ENCODE measurements at places on chromosomes 7 and 10.

- DNase-seq = no peak
Measured at GRCh38 chr10:35341521-35341920, 5.2 kb downstream of the CCNY start.

DNA sequence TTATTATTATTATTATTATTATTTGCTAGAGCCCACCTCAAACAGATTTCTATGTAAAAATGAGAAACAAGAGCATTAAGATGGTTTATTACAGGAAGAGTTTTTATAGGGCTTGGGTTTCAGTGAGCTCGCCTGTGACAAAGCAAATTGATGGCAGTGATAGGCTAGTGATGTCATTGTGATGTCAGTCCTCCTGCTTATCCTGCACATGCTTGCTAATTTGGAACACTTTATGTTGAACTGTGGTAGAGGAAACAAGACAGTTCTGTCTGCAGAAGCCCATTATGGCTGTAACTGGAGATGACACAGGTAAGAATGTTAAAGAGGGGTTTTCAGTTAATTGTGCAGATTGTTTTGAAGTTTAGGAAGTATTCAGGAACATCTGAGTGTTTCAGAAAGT lies 68.3 kb downstream of the CREM start:
- DNase-seq = no peak

DNA sequence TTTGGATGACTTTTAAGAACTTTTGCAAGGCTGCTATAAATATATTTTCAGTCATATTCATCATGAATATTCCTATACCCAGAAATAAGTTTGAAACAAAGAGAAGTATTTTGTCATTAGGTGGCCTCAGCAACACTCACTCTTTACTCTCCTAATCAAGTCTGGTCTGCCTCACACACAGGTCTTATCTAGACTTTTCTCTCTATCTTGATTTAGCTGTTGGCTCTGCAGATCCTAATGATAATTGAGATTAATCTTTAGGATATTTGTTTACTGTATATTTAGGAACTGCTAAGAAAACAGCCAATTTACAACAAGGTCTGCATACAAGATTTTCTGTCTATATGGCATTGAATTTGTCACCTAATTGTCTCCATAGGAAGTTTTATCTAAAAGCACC lies 297.6 kb downstream of the PTEN start:
- no peak for DNase-seq

DNA sequence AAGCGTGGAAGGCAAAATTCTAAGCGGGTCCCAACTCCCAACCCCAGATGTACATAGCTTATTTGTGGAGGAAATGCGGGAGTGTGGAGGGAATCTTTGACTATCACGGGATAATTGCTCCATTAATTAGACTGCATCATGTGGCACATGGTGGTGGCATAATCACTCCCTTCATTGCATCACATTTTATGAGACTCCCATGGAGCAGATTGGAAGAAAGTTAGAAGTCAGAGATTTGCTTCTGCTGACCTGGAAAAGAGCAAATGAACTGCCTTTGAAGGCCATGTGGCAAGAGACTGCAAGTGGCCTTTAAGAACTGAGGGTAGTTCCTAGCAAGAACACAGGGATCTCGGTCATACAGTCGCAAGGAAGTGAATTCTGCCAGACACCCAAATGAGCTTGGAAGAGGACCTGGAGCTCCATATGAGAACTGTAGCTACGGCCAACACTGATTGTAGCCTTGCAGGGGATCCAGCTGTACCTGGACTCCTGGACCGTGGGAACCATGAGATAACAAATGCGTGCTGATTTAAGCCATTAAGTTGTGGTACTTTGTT lies 37.1 kb upstream of the ITGB1 start:
- no peak for DNase-seq

DNA sequence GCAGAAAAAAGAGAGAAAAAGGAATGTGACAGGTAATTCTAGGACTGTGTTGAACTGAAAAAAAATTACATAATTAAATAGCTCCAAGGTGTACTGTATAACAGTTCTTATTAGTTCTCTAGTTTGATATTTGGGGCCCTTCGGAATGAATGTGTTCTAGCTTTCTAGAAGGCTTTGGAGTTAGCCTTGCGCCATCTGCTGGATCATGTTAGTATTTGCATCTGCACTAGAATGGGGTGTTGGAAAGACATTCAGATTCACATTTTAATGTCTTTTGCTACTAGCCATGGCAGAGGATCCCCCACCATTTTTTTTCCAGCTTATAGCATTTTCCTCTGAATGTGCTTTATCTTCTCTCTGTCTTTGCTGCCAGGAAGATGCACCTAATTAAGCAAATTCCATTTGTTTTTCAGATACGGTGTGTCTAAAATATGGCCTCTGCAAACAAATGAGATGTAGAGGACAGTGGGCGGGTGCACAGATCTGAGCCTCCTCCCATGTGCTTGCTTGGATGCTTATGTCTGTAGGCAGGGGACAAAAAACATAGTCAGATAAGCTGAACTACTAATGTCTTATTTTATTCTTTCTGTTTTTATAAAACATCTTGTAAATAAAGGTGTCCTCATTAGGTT lies 238.5 kb downstream of the PHF14 start:
- DNase-seq = peak; percentile 34

GRCh38 chr7:55019191-55019690 lies 424 bp downstream of the EGFR start:
- peak; percentile 75 for DNase-seq
